ENCODE measurements at places on chromosomes 6 and 20.

- no peak for DNase-seq
These were observed 996.8 kb upstream of the CITED2 start for GRCh38 chr6:140370976-140371870.

- no peak for DNase-seq
These were observed 120.3 kb upstream of the MOCS1 start for GRCh38 chr6:40054602-40055001.

DNA sequence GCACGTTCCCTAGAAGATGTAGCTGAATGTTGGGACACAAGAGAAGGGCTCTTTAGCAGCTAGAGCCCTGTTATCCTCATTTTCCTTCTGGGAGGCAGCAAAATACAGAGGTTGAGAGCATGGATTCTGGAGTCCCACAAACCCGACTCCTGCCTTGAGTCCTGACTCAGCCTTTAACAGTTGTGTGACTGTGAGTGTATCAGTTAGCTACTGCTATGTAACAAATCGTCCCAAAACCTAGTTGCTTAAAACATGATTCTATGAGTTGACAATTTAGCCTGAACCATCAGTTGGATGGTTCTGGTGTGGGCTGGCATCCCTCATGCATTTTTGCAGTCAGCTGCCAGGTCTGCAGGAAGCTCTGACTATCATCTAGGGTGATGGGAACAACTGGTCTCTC lies 54.6 kb downstream of the RBM38 start:
- no peak for DNase-seq

GRCh38 chr20:53935344-53936084 lies 134.9 kb downstream of the BCAS1 start:
- no peak for DNase-seq

DNA sequence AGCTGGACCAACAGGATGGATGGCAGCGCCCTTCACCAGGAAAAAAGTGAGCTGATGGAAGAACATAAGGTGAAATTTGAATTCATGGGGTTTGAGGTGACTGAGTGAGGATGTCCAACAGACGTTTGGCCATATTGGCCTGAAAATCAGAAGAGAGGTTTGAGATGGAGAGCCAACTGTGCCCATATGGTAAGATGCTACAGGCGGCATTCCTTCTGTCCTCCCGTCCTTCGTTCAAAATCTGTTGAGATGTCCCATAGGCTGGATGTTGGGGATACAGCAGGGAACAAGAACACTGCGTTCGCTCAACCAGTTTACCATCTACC lies 468 bp upstream of the CMTR1 start:
- no peak for DNase-seq

- DNase-seq, result peak; percentile 76
These were observed at the start of gene NPBWR2 for GRCh38 chr20:64106981-64107735. NPBWR2 (minus strand) TSS chr20:64107565; CDS start chr20:64106831, 734 bp downstream.

- no peak for DNase-seq
These were observed 22.4 kb downstream of the SMLR1 start for GRCh38 chr6:130849594-130849993.

GRCh38 chr20:43691928-43692524 lies 25.1 kb downstream of the MYBL2 start:
- peak; percentile 71 for DNase-seq

GRCh38 chr6:6946206-6947155 lies 161.3 kb upstream of the RREB1 start:
- DNase-seq, result peak; percentile 37

DNA sequence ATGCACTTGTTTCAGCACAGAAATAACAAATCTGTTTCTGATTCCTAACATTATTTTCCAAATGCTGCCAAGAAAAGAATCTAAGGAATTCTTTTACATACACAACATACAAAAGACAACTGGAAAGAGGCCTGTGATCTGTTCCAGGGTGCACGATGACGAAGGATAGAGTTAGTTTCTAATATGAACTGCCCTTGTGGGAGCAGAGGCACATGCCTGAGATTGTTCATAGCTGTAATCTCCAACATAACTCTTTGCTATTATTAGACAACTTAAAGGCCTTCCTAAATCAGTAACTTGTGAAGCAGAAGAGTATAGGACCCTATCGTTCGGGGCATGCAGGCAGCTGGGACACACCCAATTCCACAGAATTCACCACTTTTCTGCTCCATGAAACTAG lies 41.2 kb upstream of the NHSL1 start:
- no peak for DNase-seq
